ENCODE measurements at places on chromosomes 3 and 15.

DNA sequence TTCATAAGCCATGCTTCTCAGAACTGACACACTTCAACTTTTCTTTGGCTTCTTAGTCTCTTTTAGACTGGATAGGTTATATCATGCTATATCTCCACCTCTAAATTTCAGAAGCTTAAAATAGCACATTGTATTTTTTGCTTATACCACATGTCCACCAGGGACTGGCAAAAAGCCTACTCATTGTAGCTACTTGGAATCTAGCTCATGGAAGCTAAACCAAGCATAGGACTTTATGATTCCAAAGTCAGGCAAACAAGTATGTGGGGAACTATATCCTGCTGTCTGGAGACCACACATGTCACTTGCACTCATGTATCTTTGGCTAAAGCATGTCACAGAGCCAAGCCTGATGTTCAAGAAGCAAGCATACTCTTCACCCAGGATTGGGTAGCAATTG, 245.0 kb upstream of the RASGRP1 start:
- DNase-seq = no peak

DNA sequence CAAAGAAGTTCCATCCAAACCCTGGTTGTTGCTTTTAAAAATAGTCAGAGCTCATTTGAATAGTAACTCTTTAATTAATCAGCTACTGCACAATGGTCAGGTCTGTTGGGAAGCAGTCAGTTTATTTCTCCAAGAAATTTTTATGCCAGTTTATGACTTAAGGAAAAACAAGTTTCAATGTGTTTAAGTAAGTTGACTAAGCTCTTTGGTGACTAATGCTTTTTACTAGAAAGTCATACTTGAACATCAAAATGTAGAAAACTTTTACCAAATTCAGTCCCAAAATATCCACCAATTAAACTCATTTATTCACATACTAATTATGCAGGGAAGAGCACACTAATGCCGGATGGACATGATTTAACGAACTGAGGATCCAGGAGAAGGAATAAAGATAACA, 22.1 kb downstream of the PRICKLE2 start:
- no peak for DNase-seq

DNA sequence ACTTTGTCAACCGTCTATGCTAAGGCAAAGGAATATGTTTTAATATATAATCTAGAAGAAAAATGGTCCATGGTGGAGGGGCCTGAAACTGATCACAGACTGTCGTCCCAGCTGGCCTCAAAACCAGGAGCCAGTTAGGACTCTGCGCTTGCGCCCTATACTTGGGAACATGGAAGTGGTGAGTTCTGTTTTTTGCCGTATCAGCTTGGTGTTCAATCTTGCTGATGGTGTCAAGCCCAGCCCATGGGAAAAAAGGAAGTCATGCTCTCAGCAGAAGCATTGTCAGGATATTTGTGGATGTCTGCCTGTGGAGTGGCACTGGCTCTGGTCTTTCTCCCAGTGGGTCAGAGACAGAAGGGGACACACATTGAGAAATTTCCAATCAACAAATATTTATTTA, 342.0 kb upstream of the CTDSPL start:
- DNase-seq = no peak

- no peak for DNase-seq
Measured at GRCh38 chr3:189507856-189508255, 123.3 kb upstream of the TP63 start.

DNA sequence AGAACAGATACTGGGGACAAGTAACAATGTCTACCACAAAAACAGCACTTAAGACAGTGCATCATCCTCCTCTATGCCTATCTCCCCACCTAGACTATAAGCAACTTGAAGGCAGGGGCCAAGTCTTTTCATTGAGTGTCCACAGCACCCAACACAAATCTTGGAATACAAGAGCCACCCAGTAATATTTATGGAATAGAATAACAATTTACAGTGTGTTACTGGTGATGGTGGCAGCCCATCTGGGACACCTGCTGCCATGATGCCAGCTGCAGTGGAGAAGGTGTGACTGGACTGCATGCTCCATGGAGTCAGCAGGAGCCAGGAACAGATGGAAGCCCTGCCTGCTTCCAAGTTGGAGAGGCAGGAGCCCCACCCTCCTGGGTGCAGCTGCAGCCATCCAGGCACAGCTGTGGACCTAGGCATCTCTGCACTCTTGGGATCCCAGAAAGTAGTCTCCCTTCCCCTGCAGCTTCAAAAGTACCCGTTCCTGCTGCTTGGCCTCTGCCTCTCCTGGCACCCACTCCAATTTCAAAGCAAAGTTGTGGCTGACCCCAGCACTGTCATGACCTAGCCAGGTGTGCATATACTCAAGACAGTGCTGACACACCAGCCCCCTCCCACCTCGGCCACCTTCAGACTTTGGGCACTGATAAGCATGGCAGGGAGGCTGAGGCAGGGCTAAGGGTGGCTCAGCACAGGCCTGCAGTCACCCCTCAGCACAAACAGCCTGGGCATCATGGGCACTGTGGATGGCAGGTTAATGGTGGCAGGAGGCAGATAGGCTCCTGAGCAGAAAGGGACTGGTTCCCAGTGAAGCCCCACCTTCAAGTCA, 94.5 kb downstream of the TPRA1 start:
- DNase-seq = no peak

- DNase-seq = no peak
Measured at GRCh38 chr3:110816008-110816407, 255.6 kb upstream of the NECTIN3 start.

DNA sequence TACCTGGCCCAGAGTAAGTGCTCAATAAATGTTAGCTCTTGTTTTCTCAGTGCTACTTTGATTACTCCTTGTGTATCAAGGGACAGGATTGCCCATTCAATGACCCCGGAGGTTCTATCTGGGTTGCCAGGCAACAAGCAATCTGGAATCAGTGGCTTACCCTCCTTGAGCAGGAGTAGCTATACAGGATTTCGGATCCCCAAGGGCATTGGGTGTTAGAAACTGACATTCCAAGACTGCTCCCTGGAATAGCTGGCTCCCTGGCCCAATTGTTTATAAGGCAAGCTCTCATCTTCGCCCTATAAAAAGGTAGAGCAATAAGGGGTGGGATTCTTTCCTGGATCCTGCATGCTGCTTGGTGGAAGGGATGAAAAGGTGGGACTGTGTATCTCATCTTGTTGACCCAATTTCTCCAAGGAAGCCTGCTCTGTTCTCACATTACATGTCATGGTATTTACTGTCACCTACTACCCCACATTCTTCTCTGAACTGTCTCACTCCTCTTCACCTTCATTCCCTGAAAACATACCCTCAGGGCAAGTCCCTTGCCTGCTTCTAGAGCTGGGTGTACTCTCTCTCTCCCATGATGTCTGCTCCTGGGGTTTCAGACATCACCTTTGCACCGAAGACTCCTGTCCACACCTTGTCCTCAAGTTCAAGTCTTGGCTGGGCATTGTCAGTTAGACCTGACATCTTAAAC, 26.4 kb upstream of the SCN10A start:
- DNase-seq = no peak

GRCh38 chr3:87498358-87499080, 222.1 kb upstream of the POU1F1 start:
- no peak for DNase-seq

DNA sequence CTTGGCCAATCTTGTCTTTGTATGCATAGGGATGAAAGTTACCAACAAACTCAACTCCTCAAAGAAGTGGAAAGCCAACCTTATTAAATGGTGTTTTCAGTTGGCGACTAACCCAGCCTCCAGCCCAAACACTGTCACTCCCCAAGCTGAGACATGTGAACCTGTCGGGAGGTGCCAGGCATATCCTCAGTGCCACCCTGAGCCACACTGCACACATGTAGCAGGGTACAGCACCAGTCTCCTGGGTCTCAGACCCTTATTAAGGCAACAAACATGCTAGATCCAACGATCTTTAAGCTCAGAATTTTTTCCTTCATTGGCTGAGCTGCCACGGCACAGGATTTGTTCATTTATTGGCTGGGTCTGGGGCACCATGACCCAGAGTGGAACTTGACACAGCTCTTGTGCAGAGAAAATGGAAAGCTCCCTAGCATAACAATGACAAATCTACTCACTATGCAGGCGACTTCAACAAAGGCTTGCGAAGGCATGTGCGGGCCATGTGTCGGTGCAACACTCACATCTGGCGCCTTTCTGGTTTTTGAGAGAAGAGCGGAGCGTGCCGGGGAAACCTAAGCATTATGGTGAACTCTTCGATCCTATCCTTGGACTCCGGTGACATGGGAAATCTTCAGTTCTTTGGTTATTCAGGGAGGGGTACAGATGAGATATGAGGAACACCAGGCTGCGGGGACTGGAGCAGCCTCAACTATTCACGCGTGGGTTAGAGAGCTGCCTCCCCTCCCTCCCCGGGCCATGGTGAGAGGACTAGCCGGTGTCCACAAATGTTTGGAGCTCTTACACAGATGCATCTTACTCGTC, 190.1 kb downstream of the FAM43A start:
- no peak for DNase-seq

DNA sequence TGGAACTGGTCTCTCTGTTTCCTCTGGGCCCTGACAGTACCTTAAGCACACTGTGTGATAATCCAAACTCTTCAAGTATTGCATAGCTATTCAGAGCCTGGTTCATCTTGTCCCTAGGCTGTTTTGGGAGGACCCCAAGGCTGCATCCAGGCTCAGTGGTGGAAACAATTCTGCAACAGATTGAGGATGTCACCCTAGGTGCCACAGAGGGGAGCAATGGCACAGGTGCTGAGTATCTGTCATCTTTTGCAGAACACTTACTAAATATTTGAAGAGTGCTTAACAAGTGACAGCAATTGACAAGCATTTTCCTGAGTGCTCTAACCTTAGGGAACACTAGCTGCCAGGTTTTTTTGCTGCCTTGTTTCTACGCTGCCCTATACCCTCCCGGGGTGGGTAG, 27.8 kb downstream of the STARD5 start:
- no peak for DNase-seq
